ENCODE measurements at places on chromosomes 12 and 14. TPM values are rescaled to one million over a fixed set of nuclear protein-coding genes. Genes with fewer than 3 reads are reported as not detected.

- no peak for DNase-seq
These were observed 52.1 kb downstream of the GALNT4 start for GRCh38 chr12:89472508-89472907.

- no peak for DNase-seq
These were observed 13.5 kb upstream of the GPATCH2L start for GRCh38 chr14:76138119-76138757.

DNA sequence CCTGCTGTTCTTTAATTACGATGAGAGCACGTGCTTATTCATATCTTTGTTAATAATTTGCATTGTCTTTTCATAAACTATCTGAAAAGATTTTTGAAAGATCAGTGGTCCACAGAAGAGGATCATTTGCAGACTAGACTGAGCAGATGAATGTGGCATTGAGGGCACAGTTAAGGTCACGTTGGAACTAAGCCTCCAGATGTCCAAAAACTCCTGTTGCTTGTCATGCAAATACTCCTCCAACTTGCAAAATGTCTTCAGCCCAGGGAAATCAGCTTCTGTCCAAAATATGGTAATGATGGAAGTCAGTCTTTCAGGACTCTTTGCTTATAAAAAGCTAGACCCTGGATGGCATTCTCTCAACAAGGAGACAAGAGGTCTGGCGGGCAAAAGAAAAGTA is 201.6 kb upstream of the TMEM260 start:
- no peak for DNase-seq

DNA sequence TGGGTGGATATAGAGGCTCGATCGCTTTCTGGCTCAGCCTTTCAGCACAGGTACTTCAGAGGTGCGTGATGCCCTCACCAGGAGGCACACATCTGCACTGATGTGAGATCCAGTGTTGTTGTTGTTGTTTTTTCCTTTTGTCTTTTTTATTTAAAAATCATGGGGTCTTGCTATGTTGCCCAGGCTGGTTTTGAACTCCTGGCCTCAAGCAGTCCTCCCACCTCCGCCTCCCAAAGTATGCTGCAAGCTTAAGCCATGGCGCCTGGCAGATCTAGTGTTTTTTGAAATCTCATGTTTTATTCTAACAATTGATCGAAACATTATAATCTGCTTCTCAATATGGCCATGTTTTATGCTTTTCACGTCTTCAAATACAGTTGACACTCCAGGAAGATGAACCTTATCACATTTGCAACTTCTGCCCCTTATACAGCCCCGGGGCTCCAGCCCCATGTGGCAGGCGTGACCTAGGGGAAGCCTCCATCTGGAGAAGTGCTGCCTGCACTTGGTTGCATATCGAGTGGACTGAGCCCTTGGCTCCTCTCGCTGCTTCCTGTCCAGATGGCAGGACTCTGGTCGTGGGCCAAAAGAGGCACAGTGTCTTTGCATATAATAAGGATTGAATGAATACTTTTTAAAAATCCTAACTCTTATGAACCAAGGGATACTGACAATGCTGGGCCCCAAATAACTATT is 71.7 kb downstream of the TRAF3 start:
- peak; percentile 47 for DNase-seq

GRCh38 chr12:30874455-30875321 is 51.9 kb upstream of the TSPAN11 start:
- DNase-seq: peak; percentile 37

GRCh38 chr14:53306267-53306721 is 153.2 kb upstream of the DDHD1 start:
- peak; percentile 86 for DNase-seq

- no peak for DNase-seq
These were observed 165.7 kb upstream of the RBM19 start for GRCh38 chr12:114131824-114132223.

DNA sequence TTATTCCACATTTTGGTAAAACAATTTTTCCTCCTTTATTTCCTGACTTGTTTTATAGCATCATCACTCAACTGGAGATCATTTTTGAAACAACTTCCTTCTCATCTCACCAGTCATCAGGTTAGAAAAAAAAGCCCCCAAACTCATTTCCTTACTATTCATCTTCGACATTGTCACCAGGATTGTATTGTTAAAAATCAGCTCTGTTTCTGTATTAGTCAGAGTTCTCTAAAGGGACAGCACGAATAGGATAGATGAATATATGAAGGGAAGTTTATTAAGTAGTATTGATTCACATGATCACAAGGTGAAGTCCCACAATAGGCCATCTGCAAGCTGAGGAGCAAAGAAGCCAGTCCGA is 392.6 kb downstream of the FUT8 start:
- DNase-seq: no peak

DNA sequence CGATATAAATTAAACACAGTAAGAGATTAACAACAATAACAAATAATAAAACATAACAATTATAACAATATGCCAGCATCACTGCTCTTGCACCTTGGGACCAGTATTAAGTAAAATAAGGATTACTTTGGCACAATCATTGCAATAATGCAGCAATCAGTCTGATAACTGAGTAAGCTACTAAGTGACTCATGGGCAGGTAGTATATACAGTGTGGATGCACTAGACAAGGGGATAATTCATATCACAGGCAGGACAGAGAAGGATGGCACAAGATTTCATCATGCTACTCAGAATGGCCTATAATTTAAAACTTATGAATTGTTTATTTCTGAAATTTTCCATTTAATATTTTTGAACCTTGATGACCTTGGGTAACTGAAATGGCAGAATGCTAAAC is 290.7 kb downstream of the ALG10B start:
- no peak for DNase-seq

DNA sequence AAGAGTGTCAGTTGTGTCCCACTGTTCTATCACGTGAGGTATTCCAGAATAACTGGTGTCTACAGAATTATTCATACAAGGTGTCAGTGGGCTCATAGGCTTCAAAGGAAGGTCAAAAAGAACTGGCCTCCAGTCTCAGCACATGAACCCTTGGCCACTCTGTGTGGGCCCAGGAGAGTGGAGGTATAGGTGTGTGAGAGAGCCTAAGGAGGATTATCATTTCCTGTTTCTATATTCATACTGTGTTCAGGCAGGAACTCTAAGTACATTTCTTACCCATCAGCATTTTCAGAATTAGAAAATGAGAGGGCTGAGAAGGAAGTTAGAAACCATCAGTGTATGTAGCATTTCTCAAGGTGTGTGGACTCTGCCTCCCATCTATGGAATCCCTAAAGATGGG is 87.0 kb downstream of the BTG1 start:
- DNase-seq: no peak

- peak; percentile 22 for DNase-seq
These were observed 293.2 kb upstream of the FAR2 start for GRCh38 chr12:28855761-28856310.

- no peak for DNase-seq
These were observed 74.6 kb downstream of the ZFP36L1 start for GRCh38 chr14:68718023-68718990.

DNA sequence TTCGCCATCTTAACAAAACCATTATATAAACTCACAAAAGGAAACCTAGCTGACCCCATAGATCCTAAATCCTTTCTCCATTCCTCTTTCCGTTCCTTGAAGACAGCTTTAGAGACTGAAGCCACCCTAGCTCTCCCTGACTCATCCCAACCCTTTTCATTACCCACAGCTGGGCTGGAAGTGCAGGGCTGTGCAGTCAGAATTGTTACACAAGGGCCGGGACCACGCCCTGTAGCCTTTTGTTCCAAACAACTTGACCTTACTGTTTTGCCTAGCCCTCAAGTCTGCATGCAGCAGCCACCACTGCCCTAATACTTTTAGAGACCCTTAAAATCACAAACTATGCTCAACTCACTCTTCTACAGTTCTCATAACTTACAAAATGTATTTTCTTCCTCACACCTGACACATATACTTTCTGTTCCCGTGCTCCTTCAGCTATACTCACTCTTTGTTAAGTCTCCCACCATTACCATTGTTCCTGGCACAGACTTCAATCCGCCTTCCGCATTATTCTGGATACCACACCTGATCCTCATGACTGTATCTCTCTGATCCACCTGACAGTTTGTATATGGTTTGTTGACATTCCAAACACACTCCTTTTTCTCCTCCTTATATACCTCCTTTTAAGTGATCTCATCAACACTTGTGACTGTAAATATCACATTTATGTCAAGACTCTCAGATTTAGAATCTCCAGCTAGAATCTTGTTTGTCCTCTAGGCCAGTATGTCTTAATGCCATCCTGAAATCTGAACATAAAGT is 208.7 kb downstream of the KITLG start:
- DNase-seq: no peak

ALKBH1 gene
- total RNA-seq: 14.8 TPM

INSM2 gene
- not detected for total RNA-seq

LRP1-AS gene
- total RNA-seq: not detected

DEPDC4 gene
- total RNA-seq: 0.82 TPM

EML1 gene
- 92.9 TPM for total RNA-seq

PARP11 gene
- 5.1 TPM for total RNA-seq

SLC10A1 gene
- total RNA-seq: not detected

RIMKLB gene
- total RNA-seq: 79.8 TPM

MTA1 gene
- total RNA-seq: 60.9 TPM

VWF gene
- 101 TPM for total RNA-seq

TDRD9 gene
- 1.0 TPM for total RNA-seq

SCYL2 gene
- 72.3 TPM for total RNA-seq

TSPAN9 gene
- total RNA-seq: 162 TPM

PRPF39 gene
- total RNA-seq: 66.1 TPM

TMTC1 gene
- 67.0 TPM for total RNA-seq

TAS2R31 gene
- 17.7 TPM for total RNA-seq

FGF23 gene
- total RNA-seq: 0.31 TPM

KRT74 gene
- total RNA-seq: 0.10 TPM

Data from tongue (tissue), 3 donors.